HT1080 (cell line): ENCODE measurements at places on chromosomes 7 and 10. TPM values are rescaled to one million over a fixed set of nuclear protein-coding genes. Genes with fewer than 3 reads are reported as not detected.

- no peak for DNase-seq
Measured at GRCh38 chr7:126140858-126141466, 1111.8 kb downstream of the GRM8 start.

GRCh38 chr10:86083664-86084175, 282.9 kb downstream of the GRID1 start:
- DNase-seq, result no peak

DNA sequence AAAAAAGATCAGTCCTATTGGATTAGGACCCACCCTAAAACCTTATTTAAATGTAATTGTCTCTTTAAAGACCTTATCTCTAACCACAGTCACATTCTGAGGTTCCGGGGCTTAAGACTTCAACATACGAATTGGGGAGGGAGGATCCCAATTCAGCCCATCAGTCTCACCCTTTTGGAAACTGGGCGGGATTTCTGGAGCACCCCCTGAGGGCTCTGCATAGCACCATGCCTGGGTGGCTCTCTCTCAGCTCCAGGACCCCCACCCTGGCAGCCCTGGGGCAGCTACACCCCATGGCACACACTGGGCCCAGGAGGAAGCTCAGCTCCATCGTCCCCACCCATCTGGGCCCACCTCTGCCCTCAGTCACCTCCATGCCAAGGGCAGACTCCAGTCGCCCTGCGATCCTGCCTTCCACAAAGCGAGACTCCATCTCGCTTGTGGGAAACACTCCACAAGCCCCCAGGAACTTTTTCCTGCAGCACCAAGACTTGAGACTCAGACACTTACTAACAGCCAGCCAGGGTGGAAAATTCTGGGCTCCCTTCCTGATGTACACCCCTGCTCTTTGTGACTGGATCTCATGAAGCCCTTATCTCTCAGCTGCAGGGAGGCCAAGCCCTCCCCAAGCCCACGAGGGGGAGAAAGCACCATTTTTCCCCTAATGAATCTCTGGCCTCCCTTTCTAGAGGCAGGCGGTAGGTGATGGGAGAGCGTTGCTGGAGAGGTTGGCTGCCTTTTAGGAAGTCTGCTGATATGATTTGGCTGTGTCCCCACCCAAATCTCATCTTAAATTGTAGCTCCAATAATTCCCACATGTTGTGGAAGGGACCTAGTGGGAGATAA, 90.8 kb upstream of the KDM7A start:
- no peak for DNase-seq

- no peak for DNase-seq
Measured at GRCh38 chr10:131785121-131785460, 115.7 kb upstream of the PPP2R2D start.

DNA sequence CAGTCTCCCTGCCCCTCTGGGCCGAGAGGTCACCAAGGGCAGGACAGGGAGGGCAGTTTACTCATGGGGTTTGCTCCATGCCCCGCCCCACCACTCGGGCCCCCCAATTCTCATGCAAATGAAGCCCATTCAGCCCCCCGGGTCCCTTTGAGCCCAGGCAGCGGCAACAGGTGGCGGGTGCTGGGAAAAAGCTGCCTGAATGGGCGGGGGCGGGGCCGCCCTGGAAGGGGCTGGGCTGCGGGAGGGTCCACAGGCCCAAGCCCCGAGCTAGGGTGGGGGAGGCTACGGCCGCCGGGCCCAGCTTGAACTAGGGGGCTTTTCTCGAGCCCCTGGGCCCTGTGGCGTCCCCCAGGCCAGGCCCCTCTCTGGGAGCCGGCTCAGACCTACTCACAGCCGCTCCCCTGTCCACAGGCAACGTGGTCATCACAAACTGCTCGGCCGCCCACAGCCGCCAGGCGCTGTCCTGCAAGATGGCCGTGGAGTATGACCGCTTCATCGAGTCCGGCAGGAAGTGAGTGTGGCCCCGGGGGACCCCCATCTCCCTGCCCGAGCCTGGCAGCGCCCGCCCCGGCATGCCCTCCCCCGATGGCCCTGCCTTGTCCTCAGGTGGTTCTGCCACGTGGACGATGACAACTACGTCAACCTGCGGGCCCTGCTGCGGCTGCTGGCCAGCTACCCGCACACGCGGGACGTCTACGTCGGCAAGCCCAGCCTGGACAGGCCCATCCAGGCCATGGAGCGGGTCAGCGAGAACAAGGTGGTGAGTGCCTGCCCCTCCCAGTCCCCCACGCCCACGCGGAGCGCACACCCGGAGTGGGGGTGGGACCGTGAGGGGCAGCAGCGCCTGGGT, 5.5 kb downstream of the LFNG start:
- DNase-seq, result no peak

- no peak for DNase-seq
Measured at GRCh38 chr10:113663908-113664307, at the start of gene NRAP. Gene NRAP, minus strand, starts transcription at chr10:113664041. Its CDS starts 159 bp downstream, at chr10:113663882.

- DNase-seq, result no peak
Measured at GRCh38 chr7:25572423-25572822, 344.1 kb upstream of the NPVF start.

DNA sequence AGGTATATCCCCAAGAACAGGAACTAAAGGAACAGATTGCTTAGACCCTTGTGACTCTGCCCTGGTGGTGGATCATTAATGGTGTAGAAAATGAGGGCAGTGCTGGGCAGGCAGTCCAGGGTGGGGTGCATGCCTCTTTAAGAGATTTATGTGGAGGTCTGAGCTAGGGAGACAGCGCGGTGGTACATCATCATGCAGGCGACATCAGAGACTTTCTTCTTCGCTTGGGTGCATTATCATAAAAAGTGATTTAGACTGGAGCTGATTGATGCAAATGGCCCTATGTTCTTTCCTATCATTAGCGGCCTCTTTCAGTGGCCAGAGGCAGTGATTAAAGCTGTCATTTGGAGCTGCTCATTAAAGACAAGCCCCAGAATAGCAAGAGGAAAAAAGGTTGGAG, 519.1 kb upstream of the GALNT17 start:
- DNase-seq, result no peak

DNA sequence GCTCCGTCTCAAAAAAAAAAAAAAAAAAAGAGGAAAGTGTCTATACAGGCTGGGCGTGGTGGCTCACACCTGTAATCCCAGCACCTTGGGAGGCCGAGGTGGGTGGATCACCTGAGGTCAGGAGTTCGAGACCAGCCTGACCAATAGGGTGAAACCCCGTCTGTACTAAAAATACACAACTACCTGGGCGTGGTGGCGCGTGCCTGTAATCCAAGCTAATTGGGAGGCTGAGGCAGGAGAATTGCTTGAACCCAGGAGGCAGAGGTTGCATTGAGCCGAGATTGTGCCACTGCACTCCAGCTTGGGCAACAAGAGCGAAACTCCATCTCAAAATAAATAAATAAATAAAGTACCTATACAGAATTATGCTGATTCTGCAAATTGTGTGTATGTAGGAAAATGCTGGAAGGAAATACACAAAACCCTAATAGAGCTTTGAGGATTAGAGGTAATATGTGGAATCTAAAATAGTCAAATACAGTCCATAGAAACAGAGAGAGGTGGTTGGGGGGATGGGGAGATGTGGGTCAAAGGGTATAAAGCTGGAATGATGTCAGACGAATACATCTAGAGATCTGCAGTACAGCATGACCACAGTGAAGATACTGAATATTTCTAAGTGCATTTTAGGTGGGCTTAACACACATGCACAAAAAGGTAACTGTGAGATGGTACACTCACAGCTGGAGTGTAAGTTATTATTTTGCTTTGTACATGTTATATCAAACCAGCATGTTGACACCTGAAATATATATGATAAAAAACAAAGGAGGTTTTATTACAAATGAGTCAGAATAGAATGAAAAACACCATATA, 174.5 kb upstream of the KLF14 start:
- DNase-seq, result peak; percentile 78

DNA sequence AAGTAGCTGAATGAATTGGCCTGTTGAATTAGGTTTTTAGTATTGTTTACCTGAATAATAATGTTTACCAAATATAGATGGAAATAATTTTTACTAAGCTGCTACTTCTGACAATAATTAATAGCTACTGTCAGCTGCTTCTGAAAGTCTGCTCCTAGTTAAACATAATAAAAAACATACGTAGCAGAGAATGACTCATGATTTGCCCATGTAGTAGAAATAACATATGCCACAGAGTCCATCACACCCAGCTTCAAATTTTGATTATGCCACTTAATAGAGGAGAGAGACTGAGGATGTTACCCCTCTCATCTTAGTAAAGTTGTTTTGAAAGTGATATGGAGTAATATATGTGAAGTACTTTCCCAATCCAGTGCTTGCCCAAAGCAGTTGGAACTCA, 57.6 kb upstream of the MDFIC start:
- DNase-seq, result peak; percentile 5

GRCh38 chr10:43610636-43611035, 4.4 kb downstream of the ZNF485 start:
- DNase-seq, result no peak

- DNase-seq, result no peak
Measured at GRCh38 chr10:13636776-13637175, 50.0 kb downstream of the PRPF18 start.

DNA sequence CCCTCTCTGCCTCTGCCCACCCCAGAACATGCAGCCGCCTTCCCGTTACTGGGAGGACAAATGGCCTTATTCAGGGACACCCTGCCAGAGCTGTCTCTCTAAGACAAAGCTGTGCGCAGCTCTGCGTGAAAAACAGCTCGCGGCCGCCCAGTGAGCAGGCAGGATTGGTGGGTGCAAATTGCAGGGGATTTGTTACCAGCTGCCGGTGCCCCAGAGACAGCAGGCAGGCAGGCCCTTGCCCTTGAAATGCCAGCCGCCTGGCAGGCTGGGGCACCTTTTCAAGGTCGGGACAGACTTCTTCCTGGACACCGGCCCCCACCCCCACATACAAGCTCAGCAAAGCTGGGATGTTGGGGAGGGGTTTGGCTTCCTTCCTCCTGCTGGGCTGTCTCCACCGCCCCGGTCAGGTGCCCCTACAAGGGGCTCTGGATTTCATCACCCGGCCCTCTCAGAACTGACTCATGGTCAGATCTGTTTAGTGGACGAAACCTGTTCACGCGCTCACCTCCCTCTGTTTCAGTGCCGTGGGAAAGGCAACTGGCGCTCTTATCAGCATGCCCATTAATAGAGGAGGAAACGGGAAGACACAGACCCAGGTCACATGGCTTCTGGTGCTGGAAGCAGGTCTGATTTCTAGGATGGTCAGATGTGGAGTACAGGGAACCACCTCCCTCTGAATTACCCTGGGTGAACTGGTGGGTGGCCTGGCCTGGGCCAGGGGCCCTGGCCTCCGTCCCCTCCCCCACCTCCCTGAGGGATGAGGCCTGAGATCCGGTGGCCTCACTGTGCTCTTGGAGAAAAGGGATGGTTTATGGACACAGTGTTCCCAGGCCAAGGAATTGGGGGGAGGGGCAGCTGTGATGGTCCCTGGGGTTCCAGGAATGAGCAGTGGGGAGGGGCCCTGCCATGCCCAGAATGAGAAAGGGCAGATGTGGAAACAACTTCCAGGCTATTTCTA, 123.9 kb upstream of the PPIF start:
- DNase-seq, result peak; percentile 33

DNA sequence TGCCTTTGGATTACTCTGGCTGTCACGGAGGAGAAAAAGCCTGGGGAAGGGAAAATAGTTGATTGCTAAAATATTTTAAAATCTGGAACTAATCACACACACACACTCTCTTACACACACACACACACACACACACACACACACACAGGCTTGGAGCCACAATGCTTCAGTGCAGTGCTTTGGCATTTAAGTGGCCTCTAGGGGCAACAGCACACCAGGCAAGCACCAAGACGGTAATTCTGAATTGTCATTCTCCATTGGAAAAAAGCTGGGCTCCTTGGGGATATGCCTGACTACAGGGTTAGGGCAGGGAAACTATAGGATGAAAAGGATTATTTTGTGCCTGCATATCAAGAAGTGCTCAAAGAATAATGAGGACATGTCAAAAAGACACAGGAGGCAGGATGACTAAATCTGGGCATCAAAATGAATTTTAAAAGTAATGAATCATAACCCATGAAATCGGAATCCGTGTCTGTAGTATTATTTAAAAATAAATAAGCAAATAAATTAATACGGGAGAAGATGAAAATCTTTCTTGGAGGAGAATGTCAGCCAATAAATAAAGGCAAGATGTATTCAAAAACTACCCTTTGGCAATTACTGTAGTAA, 30.4 kb upstream of the DDC start:
- peak; percentile 39 for DNase-seq

- DNase-seq, result peak; percentile 33
Measured at GRCh38 chr10:48604039-48604990, 558 bp downstream of the ARHGAP22 start.

GRCh38 chr7:16586081-16586874, 59.3 kb downstream of the ANKMY2 start:
- no peak for DNase-seq

DNA sequence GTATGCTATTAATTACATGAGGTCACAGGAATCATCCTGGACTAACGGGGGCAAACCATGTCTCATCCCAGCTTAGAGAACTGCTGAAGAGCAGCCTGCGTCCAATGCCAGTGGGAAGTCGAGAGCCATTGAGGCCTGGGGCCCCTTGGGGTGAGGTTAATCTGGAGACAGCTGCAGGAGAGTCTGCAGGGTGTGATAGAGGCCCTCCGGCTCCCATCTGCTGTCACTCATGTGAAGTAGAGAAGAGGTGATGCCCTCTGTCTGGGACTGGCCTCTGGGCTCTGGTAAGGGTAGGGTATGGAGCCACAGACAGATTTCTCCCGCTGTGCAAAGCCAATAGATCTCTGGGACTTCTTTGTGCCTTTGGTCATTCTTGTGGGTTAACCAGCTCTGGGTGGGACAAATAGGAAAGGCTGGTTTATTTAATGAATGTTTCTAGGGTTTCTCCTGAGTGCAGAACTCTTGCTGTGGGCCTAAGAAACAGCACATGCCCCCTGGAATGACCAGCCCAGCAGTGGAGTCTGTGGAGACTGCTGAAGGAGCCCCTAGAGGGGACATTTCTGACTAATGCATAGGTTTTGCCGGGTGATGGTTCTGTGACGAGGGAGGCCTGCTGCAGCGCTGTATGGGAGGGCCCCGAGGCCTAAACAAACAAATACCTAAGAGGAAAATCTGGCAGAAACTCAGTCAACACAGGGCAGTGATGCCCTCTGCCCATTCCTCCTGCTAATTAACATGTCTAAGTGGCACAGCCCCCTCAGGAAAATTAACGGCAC, 34.5 kb downstream of the CRHR2 start:
- no peak for DNase-seq

GRCh38 chr7:130350945-130351790, 6.6 kb downstream of the CPA5 start:
- no peak for DNase-seq

LRRD1 gene
- 0.10 TPM in 1 of 2 replicates, not detected in the other for total RNA-seq

PLCE1 gene
- total RNA-seq, result 2.8 and 3.3 TPM in 2 replicates

PRSS37 gene
- total RNA-seq, result not detected in 2 replicates

PTPN20 gene
- not detected in 2 replicates for total RNA-seq

HDAC9 gene
- 9.6 and 16.1 TPM in 2 replicates for total RNA-seq

CACNB2 gene
- total RNA-seq, result 0.03 TPM in 1 of 2 replicates, not detected in the other

NXPH1 gene
- not detected in 2 replicates for total RNA-seq

MPP7 gene
- 0.20 and 0.27 TPM in 2 replicates for total RNA-seq

POLR2J3 gene
- 20.6 and 32.1 TPM in 2 replicates for total RNA-seq

PLEKHA1 gene
- total RNA-seq, result 3.6 and 8.2 TPM in 2 replicates

TMEM273 gene
- total RNA-seq, result not detected in 2 replicates

UNCX gene
- total RNA-seq, result not detected in 2 replicates

GPRIN2 gene
- total RNA-seq, result not detected in 2 replicates
